ENCODE measurements at places on chromosomes 2 and 18.

DNA sequence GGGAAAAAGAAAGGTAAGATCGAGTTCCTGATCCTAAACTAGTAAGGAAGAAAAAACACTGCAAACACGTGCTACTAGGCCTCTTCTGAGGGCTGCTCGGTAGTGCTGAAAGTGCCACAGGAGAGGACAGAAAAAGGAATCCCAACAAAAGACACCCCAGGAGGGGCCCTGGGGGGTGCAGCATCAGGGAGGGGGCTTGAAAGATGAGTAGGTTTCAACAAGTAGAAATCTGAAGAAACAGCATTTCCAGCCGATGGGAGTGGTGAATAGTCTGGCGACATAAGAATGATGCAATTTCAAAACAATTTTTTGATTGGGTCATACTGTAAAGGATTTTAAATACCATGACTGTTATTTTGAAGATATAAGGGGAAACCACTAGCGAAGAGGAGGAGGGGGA is 98.6 kb downstream of the NOL10 start:
- DNase-seq = no peak

GRCh38 chr2:33678436-33678835 is 79.3 kb upstream of the FAM98A start:
- no peak for DNase-seq

GRCh38 chr18:3183103-3183717 is 36.6 kb downstream of the MYOM1 start:
- DNase-seq = no peak

DNA sequence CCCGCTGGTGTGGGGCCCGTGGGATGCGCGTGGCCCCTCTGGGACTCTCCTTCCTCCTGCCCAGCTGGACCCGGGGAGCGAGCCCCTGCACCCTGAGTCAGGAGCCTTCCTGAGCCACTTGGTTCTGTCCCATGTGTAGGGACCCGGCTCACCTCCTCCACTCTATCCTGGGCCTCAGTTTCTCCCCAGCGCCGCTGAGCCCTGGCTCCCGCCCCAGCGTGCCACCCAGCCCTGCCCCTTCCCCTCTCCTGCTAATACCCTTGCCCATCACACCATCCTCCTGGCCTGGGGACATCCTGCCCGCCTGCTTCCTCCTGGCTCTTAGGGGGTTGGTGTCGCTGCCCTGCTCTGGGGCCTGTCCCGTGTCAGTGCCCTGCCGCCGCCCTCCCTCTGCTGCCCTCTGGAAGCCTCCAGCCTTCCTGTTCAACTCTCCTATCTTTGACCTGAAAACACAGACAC is 24.8 kb downstream of the GPC1 start:
- DNase-seq = peak; percentile 67

- no peak for DNase-seq
Observed at GRCh38 chr2:176105730-176106580, 1.1 kb upstream of the HOXD11 start.

DNA sequence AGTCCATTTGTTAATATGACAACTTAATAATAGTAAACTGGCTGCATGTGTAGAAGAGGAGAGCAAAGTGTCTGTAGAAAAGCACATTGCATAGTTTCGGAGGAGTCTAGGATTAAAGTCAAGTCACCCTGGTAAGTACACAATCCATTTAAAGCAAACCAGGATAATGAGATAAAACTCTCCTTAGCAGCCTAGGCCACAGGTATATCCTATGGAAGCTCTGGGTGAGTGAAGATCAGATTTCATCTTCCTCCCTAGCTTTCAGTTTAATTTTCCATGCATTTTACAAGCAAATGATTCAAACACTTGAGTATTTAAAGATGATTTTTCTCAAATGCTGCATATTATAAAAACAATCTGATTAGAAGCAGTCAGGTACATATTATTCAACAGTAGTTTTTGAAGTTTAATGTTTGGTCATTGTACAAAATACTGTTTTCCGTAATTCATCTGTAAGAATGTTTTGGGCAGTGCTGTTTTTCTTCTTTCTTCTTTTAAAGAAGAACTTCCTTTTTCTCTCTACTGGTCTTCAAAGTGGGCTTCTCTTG is 10.2 kb downstream of the CERS6 start:
- DNase-seq = no peak

DNA sequence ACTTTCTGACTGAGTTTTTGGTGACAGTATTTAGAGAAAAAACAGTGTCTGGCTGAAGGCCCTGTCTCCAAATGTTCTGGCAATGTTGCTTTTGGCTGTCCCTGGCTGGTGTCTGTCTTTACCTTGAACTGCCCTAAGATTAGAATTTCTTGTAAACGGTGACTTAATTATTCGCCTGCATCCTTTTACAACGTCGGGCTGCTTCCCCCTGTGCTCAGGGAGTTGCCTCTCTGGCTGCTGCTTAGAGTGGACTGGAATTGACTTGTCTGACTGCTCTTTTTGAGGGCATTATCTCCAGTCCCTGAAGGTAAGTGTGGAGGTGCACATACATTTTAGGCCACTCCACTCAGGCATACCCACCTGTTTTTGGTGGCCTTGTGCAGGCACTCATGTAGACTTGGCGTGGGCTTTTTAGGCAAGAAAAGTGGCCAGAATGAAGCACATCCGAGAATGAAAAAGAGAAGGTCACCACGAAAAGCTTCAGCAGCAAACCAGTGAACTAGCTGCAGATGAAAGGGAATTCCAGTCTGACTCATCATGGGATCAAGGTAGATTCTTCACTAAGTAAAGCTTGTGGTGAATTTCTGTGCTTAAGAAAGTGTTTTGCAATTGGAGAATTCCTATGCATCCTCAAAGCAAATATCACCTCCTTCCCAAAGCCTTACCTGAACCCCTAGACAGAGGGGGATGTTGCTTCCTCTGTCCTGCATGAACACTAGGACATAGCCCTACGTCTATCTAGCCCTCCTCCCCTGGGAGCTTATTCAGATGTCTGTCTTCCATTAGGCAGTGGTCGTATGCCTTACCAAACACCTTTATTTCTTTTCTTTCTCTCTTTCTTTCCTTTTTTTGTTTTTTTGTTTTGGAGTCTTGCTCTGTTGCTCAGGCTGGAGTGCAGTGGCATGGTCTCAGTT is 230.3 kb upstream of the TRIB2 start:
- no peak for DNase-seq

DNA sequence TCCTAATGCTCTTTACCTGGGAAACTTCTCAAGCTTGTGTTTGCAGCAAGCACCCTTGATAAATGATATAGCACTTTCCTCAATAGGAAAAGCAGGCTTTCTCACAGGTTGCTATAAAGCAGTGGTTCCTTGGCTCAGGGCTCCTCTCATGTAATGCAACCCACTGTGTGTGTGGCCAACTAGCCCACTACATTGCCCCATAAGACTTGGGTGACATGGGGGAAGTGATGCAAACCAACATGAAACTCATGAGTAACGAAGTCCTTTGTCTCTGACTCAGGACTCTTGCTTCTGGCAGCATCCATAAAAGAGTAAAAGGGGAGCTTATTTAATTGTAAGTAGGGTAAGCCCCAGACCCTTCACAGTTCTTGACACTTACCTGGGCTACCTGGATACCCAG is 106.9 kb downstream of the COL4A4 start:
- DNase-seq = no peak

DNA sequence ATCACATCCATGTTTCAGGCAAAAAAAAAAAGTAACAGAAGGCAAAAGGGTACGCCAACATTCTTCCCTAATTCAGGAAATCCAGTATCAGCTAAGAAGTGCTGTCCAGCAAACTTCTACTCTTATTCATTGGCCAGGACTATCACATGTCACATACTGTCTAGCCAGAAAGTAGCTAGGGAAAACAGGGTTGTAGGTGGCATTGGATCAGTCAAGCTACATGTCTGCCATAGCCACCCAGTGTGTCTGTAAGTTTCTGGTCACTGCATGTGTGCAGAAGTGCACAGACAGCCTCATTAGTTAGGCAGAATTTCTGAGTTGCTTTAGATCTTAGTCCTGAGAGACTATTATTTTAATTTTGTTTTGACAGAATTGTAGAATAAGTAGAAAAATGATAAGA is 465.3 kb upstream of the NRP2 start:
- no peak for DNase-seq

DNA sequence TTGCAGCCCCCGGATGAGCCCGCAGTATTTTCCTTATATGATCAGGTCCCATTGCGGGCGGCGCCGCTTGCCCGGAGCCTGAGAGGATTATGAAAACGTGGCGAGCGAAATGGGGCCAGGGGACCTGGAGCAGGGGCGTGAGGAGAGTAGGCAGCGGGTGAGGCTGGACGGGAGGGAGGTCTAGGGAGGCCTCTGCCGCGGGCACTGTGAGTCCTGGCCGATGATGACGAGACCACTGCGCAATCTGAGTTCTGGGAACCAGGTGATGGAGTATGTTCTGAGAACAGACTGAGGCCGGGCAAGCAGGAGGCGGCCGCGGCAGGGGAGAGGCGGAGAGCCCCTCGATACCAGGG is 790 bp upstream of the ACAA2 start:
- DNase-seq = no peak

DNA sequence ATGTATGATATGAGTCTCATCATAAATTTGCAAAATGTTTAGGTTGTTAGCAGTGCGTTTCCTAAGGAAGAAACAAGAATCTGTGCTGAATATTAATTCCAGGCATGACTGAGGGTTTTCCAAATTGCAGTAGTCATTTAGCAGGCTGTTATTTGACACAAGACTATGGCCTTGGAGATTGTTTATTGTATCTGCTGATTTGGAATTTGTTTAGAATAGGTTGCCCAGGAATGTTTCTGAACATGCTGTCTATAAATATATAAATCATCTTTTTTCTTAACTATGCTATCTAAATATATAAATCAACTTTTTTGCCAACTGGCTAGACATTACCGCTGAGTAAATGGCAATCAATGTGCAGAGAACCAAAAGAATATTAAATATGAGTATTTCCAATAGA is 90.9 kb downstream of the DOK6 start:
- no peak for DNase-seq

DNA sequence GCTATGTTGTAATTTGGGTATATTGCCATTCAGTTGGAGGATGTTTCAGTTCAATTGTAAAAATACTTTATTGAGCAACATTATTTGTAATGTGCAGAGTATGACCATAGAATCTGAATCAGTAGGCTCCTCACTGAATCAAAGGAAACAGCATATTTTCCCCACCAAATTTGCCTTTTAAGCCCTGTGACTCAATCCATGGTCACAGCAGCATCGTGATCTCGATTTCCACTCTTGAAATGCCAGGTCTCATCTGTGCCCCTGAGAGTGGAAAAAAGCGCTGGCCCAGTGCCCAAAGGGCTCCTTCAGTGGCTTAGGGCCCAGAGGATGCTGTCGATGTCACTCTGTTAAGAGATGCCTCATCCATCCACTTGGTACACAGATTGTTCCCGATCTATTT is 57.5 kb downstream of the FHOD3 start:
- DNase-seq = no peak

GRCh38 chr2:207450186-207450585 is 79.6 kb upstream of the CREB1 start:
- no peak for DNase-seq

DNA sequence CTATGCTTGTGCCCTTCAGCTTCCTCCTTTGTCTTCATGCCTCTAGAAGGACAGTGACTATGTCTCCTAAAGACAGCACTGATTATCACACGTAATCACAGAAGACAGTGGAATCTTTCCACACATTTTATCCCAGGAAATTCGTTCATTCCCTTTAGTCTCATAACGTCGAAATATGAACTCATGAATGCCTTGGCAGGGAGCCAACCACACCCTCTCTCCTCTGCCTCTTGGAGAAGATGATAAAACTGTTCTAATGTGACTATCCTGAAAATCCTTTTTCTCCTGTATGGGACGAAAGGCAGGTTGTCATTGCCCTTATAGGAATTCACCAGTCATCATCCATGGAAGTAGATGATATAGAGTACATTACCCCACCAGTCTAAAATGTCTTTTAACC is 726.6 kb upstream of the FANCL start:
- DNase-seq = no peak

DNA sequence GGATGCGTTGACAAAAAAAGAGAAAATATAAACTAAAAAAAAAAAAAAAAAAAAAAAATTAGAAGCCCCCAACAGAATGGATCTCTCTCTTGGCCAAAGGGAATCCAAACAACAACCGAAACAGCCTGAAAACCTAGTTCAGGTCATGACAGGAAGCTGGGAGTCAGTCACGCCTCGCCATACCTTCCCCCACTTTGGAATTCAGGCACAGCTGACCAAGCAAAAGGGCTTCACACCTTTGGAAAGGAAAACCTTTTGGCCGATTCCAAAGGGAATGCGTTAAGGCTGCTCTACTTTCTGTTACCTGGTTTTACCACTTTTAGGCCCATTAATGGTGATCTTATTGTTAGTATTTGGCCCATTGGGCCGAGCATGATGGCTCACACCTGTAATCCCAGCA is 17.9 kb upstream of the RMC1 start:
- no peak for DNase-seq

DNA sequence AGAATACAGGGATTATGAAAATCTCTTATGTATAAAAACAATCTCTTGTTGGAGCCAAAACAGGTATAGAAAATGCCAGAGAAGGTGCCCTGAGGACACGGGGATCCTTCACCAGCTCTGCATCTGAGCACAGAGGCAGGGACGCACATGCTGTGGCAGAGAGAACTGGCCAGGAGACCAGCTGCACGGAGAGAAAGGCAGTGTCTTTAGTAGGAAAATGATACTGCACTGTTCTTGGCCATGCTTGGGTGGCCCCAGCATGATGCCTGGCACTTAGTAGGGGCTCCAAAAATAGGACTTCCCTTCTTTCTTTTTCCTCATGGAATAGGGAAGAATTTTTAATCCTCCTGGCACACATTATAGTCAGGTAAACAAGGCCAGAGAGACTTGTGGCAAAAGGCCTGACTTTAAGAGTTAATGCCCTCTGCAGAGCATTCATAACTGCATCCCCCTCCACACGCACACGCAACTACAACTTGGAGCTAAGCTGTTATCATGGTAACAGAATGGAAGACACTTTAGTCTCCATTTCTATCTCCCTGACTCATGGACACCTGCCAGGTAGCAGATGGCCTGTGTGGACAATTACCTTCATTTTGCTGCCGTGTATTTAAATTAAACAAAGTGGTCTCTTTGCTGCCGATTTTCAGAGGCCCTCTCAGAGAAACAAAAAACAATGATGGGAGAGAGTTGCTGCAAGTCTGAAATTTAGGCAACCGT is 59.7 kb upstream of the DNMT3A start:
- DNase-seq = no peak

GRCh38 chr2:192035731-192036442 is 158.8 kb downstream of the TMEFF2 start:
- no peak for DNase-seq

GRCh38 chr18:78873926-78874500 is 105.6 kb upstream of the SALL3 start:
- DNase-seq = no peak

DNA sequence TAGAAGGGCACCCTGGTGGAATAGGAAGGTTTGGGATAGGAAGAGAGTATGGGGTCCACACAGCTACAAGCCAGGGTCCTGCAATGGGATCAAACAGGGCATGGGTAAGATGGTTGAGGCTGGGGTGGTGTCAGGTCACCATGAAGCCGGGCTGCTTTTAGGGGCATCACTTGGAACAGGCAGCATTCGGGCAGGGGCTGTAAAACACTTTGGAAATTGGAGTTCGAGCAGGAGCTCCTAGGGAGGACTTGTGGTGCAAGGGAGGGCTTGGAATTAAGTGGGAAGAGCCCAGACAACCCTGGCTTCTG is 47.1 kb upstream of the PLB1 start:
- no peak for DNase-seq

GRCh38 chr2:19607400-19607799 is 249.0 kb upstream of the OSR1 start:
- DNase-seq = no peak

All from spleen (tissue), 13 donors.